G401 (cell line): ENCODE measurements at places on chromosomes 4 and X. TPM values are rescaled to one million over a fixed set of nuclear protein-coding genes. Genes with fewer than 3 reads are reported as not detected.

The PDZD4 gene
- total RNA-seq = 15.6 and 16.9 TPM in 2 replicates

The PRKG2 gene
- total RNA-seq = not detected in 2 replicates

DNA sequence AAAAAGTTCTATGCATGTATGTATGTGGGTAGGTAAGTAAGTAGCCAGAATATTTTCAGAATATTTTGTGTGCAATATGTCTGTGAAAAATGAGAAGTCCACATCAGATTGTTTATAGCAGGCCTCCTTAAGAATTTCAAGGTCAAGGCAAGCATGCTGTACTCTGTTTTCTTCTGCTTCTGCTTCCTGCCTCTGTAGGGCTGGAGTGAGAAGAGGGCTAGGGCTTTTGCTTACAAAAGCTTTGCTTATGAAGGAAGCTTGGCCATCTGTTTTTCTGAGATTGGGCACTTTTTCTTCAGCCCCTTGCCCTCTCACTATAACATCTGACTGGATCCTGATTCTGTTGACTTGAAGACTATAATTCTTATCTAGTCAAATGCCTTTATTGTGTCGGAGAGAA, 150.4 kb downstream of the EMCN start:
- DNase-seq = no peak

- no peak for DNase-seq
These were observed 70.9 kb downstream of the EPHA5 start for GRCh38 chr4:65599340-65599739.

GRCh38 chrX:153974003-153974725, 1.6 kb downstream of the TMEM187 start:
- DNase-seq = no peak

DNA sequence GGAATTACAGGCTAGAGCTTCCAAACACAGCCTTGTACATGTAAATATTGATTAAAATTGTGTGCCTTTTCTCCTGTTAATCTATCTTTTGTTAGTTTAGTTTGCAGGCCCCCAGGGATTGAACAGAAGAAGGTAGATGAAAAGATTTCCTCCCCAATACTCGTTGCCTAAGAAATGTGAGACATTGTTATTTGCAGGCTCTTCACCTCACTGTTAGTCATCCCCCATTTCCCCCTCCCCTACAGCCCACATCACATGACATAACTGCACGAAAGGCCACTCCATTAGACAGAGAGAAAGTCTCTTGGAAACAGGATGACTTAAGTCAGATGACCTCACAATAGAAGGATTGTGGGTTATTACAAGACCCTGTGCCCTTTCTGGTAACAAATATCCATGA, 13.3 kb upstream of the MID1 start:
- no peak for DNase-seq

The PABPC1L2A gene
- not detected in 2 replicates for total RNA-seq

The USP27X gene
- 0.44 and 1.4 TPM in 2 replicates for total RNA-seq
